ENCODE measurements at places on chromosomes 4 and X.
A peak's percentile ranks its signal among the peaks of the same experiment; 100 is the strongest.

GRCh38 chr4:581181-581580 lies 5.1 kb upstream of the TMEM271 start:
- no peak for DNase-seq

DNA sequence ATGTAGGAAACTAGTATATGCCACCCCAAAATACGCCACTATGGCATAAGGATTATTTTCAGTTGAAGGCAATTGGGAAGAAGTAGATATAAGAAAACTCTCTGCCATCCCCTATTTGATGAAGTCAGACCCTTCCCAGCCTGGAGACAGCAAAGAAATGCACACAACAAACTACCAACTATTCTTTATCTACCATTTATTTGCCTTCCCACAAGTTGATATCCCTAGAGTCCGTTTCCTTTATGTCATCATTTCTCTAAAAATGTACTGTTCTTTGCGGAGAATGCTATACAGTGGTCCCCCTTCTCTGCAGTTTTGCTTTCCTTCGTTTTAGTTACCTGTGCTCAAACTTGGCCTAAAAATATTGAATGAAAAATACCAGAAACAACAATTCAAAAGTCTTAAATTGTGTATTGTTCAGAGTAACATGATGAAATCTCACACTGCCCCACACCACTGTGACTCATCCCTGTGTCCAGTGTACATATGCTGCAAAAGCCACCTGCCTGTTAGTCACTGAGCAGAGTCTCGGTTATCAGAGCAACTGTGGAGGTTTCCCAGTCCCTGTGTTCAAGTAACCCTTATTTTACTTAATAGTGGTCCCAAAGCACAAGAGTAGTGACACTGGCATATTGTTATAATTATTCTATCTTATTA lies 152.3 kb downstream of the WDFY3 start:
- no peak for DNase-seq

GRCh38 chr4:107913283-107913899 lies 18.0 kb upstream of the CYP2U1 start:
- DNase-seq: no peak

GRCh38 chrX:76555816-76556215 lies 128.3 kb downstream of the MAGEE1 start:
- no peak for DNase-seq

DNA sequence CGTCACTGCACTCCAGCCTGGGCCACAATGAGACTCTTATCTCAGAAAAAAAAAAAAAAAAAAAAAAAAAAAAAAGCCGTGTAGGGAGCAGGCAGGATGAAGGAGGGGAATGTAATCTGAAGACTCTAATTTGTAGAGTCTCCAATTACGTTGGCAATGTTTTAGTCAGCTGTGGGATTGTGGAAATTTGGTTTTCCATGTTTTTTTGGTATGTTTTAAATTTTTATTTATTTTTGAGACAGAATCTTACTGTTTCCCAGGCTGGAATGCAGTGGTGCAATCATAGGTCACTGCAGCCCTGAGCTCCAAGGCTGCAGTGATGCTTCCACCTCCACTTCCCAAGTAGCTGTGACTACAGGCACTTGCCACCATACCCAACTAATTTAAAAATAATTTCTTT lies 56.5 kb downstream of the NSD2 start:
- no peak for DNase-seq

GRCh38 chrX:54495814-54496516 lies at the start of gene FGD1:
Gene FGD1, minus strand, starts transcription at chrX:54496234. Its CDS starts 802 bp downstream, at chrX:54495432.
- peak; percentile 17 for DNase-seq

- DNase-seq: no peak
Measured at GRCh38 chrX:34437586-34437985, 219.5 kb downstream of the TMEM47 start.

GRCh38 chr4:78749972-78750727 lies 26.0 kb upstream of the BMP2K start:
- no peak for DNase-seq

GRCh38 chrX:17095161-17095560 lies 148.7 kb downstream of the REPS2 start:
- DNase-seq: no peak

DNA sequence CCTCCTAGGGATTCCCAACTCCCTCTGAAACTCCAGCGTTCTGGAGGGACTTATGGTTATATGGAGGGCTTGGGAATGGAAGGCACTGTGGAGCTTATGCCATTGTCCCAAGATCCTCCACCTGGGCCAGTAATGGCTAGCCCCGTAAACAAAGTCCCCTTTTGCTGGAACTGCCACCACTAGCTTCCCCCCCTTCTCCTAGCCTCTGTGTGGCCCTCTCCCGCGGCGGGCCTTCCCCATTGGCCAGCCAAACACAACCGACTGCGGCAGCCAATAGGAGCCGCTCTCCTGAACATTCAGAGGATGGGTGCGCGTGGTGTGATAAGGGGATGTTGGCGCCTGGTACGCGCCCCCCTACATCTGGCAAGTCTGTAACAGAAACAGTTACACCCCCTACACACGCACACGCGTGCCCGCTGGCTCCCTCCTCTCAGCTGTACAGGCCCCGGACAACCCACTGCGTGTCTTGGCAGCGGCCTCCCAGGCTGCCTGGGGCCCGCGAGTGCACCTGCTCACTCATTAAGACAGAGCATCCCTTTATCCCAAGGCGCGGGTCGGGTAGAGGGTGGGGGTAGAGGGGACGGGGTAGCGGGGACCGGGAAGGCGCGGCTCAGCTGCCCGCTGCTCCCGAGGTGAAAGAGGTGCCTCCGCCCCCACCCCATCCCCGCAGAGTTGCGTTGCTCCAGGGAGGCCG lies 863 bp upstream of the RAB33A start:
- DNase-seq: peak; percentile 33

DNA sequence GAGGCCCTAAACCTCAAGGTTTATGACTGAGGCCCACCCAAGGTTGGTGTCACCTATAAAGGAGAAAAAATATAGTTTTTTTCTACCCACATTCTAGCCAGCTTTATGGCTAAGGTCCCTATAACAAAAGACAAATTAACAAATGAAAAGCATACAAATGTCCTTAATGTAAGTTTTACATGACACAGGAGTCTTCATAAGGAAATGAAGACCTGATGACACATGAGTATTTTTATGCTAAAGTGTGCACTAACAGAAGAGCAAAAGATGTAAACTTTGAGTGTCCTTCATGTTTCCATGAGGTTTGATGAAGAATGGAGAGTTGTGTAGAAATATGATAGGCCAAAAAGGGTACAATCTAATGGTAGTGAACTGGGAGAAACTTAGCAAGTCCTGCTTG lies 114.7 kb upstream of the INTU start:
- no peak for DNase-seq

GRCh38 chr4:7710576-7711306 lies 228.9 kb downstream of the AFAP1 start:
- DNase-seq: no peak

DNA sequence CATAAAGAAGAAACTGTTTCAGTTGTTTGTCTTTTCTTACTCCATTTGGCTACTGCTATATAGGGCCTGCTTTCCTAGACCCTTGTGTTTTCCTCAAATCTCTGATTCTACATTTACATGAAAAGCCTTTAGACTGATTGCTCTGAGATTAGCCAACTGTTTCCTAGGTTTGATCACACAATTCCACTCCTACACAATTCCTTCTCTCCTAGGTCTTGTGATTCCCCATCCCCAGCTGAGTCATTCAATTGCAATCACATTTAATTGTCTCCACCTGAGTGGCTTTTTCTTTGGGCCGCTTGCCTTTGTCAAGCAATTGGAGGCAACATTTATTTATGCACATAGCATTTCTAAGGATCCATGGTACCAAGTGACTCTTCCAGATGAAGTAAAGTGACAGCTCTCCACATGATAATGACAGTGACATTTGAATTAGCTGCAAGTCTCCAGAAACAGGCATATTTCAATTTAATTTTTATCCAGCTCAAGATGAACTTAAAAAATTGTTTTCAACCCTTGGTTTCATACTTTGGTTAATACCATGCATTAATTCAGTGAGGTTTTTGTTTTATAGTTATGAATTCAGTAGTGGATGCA lies 35.8 kb downstream of the ATXN3L start:
- no peak for DNase-seq

DNA sequence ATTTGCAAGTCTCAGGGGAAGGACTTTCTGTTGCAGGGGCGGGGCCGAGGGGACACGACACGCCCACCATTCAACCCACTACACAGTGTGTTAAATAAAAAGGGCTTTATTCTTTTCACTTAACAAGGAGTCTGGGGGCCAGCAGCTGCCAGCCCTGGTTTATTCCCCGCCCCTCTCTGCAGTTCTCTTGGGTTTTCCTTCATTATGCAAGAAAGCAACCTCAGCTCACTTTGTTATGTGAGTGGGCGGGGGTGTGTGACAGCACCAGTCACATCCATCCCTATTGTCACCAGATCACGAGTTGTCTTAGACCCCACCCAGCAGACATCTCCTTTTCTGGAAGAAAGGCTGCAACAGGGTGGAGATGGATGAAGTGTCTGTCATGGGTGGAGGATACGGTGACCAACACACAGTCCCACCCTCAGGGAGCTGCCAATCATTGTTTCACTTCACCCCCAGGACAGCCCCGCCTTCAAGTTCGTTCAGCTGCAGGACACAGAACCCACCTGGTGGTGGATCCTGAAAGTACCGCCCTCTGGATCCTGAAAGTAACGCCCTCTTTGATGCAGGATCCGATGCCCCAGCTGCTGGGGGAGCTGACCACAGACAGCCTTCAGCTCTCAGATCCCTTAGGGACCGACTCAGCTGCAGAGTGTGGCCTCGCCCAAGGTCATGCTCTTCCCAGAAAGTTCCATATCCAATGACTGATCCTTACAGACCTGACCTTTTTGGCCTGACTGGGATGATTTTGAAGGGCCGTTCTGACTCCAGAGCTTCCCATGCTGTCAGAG lies 79.6 kb downstream of the SMIM20 start:
- DNase-seq: no peak

DNA sequence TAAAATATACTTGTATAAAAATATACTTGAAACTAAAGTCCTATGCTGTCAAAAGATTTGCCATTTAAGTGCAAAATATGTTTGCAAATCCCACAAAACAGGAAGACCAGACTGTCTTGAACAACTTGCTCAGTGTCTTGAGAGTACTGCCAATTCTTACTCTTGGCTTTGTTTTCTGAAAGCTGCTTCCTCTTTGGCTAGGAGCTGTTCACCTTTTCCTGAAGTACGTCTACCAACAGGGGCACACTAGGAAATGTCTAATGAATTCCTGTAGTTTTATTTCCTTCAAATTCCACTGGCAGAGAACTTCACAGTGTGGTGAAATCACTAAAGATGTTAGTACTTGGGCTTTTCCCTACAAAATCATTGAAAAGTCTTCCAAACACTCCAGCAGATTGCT lies 46.4 kb upstream of the ABCG2 start:
- DNase-seq: no peak

DNA sequence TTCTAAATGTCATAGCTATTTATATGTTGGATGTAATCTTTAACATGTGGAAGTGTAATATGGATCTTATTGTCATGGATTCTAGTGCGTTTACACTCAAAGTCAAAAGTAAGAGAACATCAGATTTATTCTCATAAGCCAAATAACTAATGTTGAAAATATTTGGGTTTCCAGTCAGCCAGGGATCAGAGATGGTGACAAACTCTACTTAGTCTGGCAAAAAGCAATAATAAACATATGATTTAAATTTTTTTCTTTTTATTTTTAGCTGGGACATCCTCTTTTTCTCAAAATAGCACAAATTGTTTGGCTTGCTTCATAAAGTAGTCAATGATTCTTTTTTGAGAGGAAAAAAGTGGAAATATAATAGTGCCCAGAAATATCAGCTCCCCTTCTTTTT lies 392.3 kb downstream of the ARHGAP24 start:
- DNase-seq: no peak

GRCh38 chrX:44882635-44883034 lies 9.6 kb downstream of the KDM6A start:
- DNase-seq: no peak

GRCh38 chr4:82373486-82373815 lies 340 bp downstream of the HNRNPD start:
- DNase-seq: no peak

GRCh38 chr4:13527981-13528820 lies 16.1 kb downstream of the NKX3-2 start:
- no peak for DNase-seq

- peak; percentile 35 for DNase-seq
Measured at GRCh38 chrX:71992711-71993110, 82.1 kb downstream of the NHSL2 start.

DNA sequence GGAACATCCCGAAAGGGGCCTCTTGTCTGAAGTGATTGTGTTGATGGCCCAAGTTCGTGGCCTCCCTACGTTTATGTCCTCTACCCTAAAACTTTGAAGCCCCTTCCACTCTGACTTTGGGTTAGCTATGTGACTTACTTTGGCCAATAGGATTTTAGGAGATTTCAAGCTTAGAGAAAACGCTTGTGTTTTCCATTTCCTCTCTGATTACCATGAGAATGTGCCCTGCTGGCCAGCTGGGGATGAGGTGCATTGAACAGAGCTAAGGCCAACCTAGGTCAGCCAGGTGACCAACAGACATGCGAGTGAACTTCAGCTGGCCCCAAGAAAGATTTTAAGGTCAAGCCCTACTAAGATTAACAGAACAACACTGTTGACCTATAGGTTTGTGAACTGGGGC lies 82.4 kb downstream of the SLC2A9 start:
- DNase-seq: no peak

DNA sequence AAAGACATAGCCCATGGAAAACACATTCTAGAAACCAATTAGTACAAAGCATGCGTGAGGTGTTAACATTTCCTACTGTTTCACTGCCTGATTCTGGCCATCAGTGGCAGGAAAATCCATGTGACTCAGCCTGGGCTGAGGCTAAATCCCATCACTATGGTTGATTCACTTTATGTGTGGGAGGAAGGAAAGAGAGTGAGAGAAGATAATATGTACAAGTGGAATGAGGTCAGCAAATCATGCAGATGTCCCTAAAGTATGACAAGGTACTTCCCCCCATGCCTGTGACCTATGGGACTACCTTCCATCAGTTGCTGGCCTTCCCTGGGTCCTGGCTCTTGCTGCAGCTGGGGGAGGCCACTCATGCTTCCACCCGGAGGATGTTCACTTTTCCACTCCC lies 64.2 kb upstream of the MAP3K15 start:
- DNase-seq: no peak

- DNase-seq: no peak
Measured at GRCh38 chr4:152610131-152610530, 69.7 kb downstream of the TMEM154 start.

DNA sequence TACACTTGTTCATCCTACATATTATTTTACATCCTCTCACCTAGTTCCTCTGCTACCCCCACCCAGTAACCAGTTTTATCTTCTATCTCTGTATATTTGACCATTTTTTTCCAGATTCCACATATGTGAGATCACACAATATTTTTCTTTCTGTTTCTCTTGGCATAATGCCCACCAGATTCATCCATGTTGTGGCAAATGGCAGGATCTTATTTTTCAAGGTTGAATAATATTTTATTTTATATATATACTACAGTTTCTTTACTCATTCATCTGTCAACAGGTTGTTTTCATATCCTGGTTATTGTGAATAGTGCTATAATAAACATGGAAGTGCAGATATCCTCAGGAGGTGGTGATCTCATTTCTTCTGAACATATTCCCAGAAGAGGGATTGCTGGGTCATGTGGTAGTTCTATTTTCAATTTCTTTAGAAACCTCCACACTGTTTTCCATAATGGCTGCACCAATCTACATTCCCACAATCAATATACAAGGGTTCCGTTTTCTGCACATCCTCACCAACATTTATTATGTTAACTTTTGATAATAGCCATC lies 48.2 kb downstream of the THAP9 start:
- no peak for DNase-seq
